ENCODE measurements at places on chromosomes 12 and 14.
A peak's percentile ranks its signal among the peaks of the same experiment; 100 is the strongest.

- DNase-seq = peak; percentile 12
These were observed 23.0 kb downstream of the DIO3 start for GRCh38 chr14:101584055-101584859.

GRCh38 chr12:43294147-43294546 is 257.9 kb downstream of the ADAMTS20 start:
- no peak for DNase-seq

- no peak for DNase-seq
These were observed 8.1 kb downstream of the KRT18 start for GRCh38 chr12:52956987-52957386.

DNA sequence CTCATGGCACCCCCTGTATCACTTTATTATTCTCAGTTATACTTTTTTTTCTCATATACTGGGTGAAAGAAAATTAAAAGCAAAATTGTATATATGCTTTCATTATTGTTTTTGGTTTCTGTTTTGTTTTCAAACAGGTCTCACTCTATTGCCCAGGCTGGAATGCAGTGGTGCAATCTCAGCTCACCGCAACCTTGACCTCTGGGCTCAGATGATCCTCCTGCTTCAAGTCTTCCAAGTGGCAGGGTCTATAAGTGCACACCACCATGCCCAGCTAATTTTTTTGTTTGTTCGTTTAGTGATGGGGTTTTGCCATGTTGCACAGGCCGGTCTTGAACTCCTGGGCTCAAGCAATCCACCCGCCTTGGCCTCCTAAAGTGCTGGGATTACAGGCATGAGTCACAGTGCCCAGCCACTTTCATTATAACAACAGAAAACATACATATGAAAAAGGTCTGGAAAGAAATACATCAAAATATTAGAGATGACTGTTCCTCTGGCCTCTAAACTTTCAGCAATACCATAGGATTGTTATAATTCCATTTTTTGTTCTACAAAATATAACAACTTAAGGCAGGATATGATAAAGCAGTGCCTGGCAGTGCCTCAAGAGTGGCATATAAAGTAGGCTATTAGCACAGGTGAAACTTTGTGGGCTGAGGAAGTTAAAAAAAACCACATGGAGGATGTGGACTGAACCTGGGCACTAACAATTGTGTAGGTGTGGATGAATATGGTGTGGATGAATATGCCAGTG is 5.8 kb upstream of the NTN4 start:
- DNase-seq = no peak

DNA sequence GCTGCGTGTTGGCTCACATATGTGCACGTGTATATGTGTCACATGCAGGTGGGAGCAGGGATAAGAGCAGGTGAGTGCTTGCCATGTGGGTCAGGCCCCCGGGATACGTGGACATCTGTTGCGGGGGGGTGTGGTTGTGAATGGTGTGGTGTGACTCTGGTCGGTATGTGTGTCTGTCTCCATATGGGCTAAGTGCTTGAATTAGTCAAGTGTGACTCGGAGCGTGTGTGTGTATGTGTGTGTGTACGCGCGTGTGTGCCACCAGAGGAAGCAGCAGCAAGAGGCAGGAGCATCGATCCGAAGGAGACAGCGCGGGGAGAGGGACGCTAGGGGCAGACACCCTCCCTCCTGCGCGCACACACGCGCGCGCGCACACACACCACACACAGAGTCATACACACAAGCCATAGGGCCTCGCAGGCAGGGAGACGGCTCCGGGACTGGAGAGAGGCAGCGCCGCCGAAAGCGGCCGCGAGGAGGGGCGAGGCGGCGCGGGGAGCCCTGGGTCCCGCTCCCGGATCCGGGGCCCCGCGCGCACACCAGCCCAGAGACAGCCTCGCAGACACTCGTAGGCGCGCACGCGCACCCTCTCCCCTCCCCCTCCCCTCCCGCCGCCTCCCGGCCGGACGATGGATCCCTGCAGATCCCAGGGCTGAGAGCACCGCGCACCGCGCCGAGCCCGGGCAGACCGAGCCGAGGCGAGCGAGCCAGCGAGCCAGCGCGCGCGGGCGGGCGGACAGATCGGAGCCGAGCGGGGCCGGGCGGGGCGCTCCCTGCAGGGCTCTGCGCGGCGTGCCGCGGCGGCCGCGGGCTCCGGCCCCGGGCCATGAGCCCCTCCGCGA is at the start of gene ASIC1:
Gene ASIC1 (plus strand): TSS at position 597 of the 842 bp plus-strand sequence. CDS start 1,171 bp downstream, outside the sequence.
- peak; percentile 56 for DNase-seq

DNA sequence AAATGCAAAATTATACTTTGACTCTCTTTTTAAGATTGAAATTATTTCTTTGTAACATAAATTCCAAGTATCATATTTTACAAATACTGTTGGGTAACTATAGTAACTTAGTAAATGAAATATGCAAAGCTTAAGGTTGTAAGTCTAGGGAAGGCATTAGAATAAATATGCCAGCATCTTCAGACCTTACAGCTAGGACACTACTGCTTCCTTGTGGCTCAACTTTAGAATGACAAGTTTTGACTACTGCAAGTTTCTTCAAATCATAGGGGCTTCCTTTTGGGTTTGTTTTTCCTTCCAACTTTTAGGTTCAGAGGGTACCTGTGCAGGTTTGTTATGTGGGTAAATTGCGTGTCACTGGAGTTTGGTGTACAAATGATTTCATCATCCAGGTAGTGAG is 17.7 kb upstream of the ANP32D start:
- no peak for DNase-seq

DNA sequence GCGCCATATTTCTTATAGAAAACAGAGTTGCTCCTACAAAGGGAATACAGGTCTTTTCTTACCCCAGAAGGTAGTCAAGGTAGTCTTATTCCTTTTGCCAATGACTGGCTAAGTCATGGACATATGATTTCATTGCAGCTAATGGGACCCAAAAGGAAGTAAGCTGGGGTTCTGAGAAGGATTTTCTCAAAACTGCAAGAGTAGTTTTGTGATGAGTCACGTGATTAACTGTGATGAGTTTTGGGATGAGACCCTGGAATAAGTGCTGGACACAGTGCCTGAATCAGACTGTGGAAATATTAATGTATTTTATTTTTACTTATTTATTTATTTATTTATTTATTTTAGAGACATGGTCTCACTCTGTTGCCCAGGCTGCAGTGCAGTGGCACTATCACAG is 13.4 kb upstream of the NIN start:
- DNase-seq = no peak

DNA sequence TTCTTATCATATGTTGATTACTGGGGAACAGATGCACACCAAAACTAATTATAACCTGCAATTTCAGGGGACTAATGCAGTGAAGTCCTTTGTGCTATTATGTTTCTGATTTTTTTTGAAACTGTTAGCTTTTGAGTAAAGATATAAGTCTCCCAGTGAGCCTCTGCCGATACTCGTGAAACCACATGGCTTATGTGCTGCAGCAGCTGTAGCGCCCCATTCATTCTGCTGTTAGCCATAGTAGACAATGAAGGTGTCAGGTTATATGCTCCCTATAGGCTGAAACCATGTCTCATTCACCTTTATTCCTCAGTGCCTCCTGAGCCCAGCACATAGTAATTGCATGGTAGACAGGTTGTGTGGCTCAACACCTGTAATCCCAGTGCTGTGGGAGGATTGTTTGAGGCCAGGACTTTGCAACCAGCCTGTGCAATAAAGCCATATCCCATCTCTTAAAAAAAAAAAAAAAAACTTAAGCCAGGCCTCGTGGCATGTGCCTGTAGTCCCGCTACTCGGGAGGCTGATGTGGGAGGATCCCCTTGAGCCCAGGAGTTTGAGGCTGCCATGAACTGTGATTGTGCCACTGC is 25.0 kb downstream of the GOLGA5 start:
- DNase-seq = no peak

DNA sequence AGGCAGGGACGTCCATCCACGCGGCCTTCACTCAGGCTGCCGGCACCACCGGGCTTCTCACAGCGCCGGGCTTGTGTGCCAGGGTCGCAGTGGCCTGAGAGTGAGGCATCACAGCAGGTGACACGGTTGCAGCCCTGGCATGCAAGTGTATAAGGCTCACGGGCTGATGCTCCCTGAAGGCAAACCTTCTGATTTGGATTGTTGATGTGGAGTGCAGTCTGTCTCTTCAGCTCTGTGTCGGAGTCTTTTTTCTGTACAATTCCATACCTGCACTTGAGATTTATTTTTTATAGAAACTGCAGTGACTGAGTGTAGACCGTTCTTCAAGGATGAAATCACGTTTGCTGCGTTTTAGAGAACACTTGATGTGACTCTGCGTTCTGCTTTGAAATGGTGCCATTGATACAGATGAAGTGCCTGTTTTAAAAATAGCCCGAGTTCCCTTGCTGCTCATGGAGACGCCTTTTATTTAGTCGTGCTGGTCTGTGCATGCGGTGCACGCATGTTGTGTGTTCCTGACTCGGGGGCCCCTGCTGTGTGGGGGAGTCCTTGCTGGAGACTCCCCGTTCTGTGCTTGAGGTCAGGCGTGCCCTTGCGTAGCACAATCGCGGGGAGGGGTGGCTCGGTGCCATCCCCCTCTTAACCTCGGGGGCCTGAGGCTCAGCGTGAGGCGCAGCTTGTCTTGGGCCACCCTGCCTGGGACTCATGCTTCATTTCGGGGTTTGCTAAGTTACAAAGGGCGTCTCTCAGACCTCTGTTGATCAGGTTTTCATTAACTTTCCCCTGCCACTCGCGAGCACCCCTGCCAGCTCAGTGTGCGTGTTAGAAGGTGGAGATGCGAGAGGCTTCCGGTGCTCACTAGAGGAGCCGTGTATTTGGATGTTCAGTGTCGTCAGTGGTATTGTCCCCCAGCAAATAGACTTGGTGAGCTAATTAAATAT is 21.6 kb upstream of the AMN start:
- no peak for DNase-seq

GRCh38 chr14:24888532-24888931 is 161.4 kb downstream of the STXBP6 start:
- no peak for DNase-seq

GRCh38 chr12:7479771-7480170 is 23.8 kb downstream of the CD163 start:
- no peak for DNase-seq

DNA sequence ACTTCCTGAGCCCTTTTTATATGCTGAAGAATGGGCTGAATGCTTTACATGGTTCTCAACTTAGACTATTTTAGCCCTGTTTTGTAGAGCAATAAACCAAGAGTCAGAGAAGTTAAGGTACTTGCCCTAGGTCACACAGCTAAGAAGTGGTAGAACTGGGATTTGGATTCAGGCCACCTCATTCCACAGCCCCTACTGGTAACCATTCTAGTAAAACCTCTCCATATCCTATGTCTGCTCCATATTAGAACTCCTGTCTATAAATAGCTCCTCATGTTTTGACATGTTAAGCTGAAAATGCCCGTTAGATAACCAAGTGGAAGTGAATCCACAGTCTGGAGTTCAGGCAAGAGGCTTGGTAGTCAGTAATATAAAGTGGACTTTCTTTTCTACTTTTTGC is 111.6 kb downstream of the HECTD4 start:
- no peak for DNase-seq

DNA sequence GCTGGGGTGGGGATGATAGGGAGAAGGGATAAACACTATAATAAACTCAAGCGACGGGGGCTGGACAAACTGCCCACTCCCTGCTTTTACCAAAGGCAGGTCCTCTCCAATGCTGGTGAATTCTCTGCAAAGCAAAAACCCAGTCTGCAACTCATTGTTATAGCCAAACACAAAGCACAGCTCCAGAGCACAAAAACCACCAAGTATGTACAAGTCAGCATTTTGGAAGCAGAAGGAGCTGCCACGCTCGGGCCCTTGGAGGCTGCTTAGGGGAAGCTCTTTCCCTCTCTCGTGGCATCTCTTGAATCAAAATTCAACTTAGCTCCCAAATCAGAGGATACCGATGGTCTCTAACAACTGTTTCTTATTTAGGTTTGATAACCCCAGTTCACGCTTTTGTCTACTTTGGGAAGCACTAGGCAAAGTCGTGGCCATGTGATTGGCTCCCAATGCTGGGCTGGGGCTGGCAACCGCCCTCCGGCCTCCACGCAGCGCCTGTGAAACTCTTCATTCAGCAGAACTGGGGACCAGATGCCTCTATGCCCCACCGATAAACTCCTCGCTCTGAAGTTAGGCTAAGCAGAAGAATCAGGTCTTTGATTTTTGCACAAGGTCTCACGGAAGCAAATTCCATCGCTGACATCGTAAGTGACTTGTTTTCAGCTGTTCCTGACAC is 158.5 kb upstream of the FOXN3 start:
- DNase-seq = no peak

- no peak for DNase-seq
These were observed 35.8 kb downstream of the USP15 start for GRCh38 chr12:62296001-62296400.

GRCh38 chr12:3752096-3752709 is 706 bp downstream of the CRACR2A start:
- peak; percentile 61 for DNase-seq
